Tongue (tissue), 3 donors: ENCODE measurements at places on chromosomes 5 and 9. TPM values are rescaled to one million over a fixed set of nuclear protein-coding genes. Genes with fewer than 3 reads are reported as not detected.

DNA sequence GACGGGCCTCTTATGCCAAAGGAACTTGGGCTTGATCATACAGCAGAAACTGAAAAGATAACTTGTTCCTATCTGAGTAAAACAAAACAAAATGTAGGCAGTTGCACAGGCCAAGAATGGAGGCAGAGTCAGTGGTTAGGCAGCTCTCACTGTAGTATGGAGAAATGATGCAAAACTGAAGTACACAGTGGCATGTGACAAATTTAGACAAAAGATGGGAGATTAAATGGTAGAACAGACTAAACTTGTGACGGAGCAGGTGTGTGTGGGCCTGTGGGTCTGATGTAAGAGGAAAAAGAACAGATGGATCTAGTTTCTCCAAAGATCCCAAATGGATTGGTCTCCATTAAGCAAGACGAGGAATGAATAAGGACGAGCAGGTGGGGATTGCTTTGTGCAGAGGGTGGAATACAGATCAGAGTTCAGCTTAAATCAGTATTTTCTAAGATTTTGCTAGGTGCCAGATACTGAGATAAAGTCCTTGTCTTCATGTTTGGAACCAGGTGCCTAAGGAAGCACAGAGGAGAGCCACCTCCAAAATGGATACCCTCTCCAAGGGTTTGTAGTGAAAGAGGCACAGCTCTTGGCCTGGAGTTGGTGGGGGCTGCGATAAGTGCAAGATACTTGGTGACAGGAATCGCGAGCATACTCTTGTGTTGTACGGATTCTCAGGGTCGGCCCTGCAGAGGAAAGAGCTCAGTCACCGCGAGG, 722 bp upstream of the DCP2 start:
- DNase-seq: no peak

GRCh38 chr5:73302797-73303147, 129.8 kb downstream of the TMEM174 start:
- DNase-seq: no peak

GRCh38 chr9:132901858-132902831, 23.4 kb downstream of the SPACA9 start:
- peak; percentile 92 for DNase-seq

DNA sequence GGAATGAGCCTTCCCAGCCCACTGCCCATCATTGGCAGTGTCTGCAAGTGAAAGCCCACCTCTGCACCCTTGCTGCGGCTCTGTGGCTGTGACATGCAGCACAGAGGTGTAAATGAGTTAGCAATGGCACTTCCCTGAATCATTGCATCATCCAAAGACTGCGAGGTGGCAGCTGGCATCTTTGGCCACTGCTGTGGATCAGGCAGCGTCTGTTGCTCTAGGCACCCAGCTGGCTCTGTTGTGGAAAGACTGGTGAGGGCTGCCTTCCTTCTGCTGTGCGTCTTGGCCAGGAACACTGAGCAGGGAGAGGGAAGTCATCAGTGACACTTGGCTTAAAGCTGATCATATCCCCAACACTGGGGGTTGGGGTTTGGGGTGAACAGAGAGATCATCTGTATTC, 64.5 kb downstream of the MFAP3 start:
- peak; percentile 66 for DNase-seq

DNA sequence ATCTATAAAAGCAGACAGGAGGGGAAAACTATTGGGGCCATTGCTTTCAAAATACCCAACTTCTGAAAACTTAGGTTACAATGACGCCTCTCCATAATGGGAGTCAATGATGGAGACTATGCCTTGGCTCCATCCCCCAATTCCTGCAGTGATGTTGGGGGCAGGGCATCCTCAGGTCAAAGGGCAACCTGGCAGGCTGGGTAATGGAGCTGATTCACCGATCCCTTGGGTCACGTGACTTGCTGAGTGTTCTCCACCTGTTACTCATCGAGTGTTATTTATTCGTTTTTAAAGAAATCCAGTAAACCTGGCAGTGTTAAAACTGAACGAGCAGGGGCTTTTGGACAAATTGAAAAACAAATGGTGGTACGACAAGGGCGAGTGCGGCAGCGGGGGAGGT, 244.4 kb downstream of the FAM114A2 start:
- no peak for DNase-seq

- DNase-seq: peak; percentile 35
Observed at GRCh38 chr9:135908093-135908753, 877 bp upstream of the CAMSAP1 start.

GRCh38 chr5:35644543-35644942, 26.9 kb downstream of the SPEF2 start:
- no peak for DNase-seq

DNA sequence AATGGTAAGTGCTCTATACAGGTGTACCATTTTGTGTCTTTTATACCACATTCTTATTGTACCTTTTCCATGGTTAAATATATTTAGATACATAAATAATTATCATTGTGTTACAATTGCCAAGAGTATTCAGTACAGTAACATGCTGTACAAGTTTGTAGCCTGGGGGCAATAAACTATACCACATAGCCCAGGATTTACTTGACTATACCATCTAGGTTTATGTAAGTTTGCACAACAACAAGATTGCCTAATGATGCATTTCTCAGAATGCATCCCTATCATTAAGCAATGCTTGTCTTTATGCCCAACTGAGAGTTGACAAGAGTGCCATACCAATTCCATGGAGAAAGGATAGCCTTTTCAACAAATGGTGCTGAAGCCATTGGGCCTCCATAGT, 136.7 kb upstream of the PJA2 start:
- no peak for DNase-seq

GRCh38 chr9:135120249-135120648, 32.8 kb downstream of the OLFM1 start:
- DNase-seq: no peak

Gene HNRNPA0
- 26.0 TPM for total RNA-seq

Gene TICAM2
- total RNA-seq: 4.0 TPM

Gene LSM11
- total RNA-seq: 7.5 TPM

Gene NELFB
- total RNA-seq: 50.9 TPM
